Lower leg skin (tissue), 4 donors: ENCODE measurements at places on chromosomes 7 and 10. TPM values are rescaled to one million over a fixed set of nuclear protein-coding genes. Genes with fewer than 3 reads are reported as not detected.

DNA sequence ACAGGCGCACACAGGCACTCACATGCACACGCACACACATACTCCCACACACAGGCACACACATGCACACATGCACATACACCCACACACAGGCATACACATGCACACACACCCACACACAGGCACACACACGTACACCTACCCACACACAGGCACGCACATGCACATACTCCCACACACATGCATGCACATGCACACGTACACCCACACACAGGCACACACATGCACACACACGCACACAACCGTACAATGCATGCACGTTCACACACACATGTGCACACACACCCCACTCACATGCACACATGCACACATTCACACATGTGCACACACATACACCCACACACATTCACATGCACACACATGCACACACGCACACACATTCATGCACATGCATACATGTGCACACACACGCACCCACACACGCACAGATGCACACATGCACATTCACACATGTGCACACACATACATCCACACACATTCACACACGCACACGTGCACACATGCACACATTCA is 59.3 kb downstream of the MKI67 start:
- no peak for DNase-seq

DNA sequence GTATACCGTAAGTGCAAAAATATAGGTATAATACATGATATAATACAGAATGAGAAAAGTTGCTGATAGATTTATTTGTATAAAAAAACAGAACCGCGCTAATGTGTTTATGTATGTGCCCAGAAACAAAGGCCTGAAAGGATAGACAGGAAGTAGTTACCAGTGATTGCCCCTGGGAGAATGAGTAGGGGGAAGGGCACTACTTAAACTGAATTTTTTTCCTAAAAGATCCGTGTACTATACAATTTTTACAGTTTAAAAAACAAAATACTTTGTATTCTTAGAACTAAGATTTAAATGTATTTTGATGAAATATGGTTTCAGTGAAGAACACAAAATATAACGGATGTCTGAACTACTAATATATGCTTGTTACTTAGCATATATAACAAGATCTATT is 2.9 kb downstream of the IPMK start:
- no peak for DNase-seq

DNA sequence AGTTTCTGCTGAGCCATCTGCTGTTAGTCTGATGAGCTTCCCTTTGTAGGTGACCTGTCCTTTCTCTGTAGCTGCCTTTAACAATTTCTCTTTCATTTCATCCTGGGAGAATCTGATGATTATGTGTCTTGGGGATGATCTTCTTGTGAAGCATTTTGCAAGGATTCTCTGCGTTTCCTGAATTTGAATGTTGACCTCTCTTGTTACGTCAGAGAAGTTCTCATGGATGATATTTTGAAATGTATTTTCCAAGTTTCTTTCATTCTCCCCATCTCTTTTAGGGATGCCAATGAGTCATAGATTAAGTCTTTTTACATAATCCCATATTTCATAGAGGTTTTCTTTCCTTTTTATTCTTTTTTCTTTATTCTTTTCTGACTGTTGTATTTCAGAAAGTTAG is 184.2 kb upstream of the BET1 start:
- DNase-seq, result no peak

DNA sequence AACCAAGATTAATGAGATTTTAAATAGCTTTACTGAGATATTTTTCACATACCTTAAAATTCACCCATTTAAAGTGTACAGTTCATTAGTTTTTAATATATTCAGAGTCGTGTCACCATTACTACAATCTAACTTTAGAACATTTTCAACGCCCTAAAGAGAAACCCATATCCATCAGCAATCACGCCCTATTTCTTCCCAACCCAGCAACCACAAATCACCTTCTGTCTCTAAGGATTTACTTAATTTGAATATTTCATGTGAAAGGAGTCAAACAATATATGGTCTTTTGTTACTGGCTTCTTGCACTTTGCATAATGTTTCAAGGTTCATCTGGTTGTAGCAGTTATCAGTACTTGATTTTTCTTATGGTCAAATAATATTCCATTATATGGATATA is 25.1 kb upstream of the PDZD8 start:
- DNase-seq, result no peak

GRCh38 chr10:132762267-132762666 is 23.7 kb downstream of the NKX6-2 start:
- DNase-seq, result no peak

DNA sequence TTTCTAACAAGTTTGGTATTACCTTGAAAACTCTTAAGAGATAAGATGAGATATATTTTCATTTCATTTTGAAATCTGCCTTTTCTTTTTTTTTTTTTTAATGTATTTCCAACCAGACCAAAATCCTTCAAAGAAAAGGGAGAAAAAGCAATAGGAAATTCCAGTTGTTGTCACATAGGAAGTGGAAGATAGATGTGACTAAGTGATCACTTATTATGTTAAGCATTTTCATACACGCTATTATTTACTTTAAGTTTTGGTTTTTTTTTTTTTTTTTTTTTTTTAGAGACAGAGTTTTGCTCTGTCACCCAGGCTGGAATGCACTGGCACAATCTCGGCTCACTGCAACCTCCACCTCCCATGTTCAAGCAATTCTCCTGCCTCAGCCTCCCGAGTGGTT is 197.2 kb upstream of the FRMD4A start:
- DNase-seq, result no peak

GRCh38 chr7:43753271-43753810 is 5.1 kb upstream of the BLVRA start:
- DNase-seq, result no peak

GRCh38 chr10:70330671-70331070 is 46.9 kb upstream of the NPFFR1 start:
- no peak for DNase-seq

DNA sequence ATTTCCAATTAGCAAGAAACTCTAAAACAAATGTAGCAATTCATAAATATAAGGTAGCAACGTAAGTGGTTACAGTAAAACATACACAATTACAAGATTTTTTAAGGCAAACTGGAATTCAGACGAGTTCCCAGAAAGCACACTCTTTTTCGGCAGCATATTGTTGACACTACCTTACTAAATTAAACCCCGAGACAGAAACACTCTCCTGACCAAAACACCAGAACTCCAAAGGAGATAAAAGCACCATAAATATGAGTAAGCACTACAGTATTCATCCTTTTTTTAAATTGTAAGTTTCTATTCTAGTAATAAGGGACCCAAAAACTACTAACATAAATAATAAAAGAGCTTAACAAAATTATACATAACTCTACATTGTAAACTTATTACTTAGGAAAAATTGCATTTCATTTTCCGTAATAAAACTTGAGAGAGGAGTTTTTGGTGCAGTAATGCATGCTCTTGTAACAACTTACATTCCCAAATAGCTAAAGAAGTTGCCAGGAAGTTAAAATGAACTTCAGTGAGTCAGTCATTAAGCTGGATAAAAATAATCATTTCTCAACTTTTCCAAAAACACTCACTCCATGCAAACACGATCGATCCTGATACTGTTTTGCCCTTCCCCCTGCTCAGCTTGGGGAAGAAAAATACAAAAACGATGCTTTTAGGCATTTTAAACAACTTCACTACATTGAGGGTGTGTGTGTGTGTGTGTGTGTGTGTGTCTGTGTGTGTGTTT is 2.0 kb downstream of the PIP4K2A start:
- DNase-seq, result no peak

GRCh38 chr10:64211466-64211865 is 690.3 kb downstream of the REEP3 start:
- no peak for DNase-seq

GRCh38 chr10:131963811-131964210 is 17.9 kb downstream of the BNIP3 start:
- no peak for DNase-seq

Gene GBF1
- 42.6 TPM for total RNA-seq

Gene RAB19
- total RNA-seq, result 0.72 TPM
